ENCODE measurements at places on chromosomes 13 and 19.

GRCh38 chr13:45492538-45492937 is 27.8 kb downstream of the COG3 start:
- no peak for DNase-seq

GRCh38 chr13:54989418-54989817 is 1960.8 kb downstream of the OLFM4 start:
- DNase-seq, result no peak

GRCh38 chr19:16601378-16602052 is 26.5 kb downstream of the MED26 start:
- DNase-seq, result no peak

DNA sequence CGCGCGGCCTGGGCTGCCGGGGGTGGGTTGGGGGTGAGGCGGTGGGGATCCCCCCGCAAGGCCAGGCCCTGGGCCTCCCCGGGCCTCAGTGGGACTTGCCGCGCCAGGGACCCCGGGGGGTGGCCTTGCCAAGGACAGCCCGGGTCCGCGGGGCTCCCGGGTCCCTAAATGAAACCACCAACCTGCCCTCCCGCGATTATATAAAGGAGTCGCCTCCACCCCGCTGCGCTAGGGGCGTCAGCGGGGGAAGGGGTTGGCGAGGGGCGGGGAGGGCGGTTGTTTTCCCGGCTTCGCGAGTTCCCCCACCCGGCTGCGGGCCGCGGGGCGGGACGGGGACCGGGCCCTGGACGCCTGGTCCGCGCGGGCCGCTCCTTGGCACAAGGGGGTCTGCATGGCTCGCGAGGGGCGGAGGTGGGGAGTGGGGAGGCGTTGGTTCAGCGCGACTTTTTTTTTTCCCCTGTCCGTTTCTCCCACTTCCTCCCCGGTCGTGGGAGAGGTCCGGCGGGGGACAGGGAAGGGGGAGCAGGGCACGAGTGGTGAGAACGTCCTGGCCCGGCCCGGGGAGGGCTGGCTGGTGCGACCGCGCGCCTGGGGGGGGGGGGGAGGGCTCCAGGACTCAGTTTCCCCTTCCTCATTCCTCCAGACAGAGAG is 822 bp upstream of the ZBTB7A start:
- DNase-seq, result peak; percentile 84

Measured in SK-N-SH (cell line).